NCI-H69 (cell line): ENCODE measurements at places on chromosomes 4 and X.

DNA sequence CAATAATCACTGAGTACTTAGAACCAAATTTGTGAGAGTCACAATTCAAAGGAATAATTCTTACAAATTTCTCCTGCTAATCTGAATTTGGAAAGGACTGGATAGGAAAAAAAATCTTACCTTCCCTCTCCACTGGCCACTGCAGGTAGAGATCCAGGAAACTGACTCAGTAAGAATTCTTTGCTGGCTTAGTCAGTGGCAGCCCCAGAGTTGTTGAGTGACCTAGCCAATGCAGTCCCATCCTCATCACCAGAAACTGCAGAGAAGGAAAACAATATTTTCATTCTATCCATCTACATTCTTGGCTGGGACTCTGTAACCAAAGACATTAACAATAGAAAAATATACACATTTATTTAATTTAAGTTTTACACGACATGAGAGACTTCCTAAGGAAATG lies 572.0 kb downstream of the ADGRL3 start:
- no peak for DNase-seq

DNA sequence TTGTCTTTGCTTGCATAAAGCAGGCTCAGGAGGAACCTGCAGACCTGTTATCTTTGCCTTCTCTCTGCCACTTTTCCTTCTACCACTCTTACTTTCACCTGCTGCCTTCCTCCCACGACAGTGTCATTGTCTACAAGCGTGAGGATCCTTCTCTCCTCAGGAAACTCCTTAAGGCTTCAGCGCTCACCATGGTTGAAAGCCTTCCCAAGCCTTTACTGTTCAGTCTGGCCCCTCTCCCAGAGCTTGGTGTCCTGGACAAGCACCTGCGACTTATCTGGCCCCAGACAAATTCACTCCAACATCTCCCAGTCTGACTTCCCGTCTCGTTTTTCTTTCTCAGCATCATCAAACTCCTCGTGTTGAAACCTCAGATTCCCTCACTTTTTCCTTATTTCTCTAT lies 31.0 kb downstream of the CC2D2A start:
- no peak for DNase-seq

DNA sequence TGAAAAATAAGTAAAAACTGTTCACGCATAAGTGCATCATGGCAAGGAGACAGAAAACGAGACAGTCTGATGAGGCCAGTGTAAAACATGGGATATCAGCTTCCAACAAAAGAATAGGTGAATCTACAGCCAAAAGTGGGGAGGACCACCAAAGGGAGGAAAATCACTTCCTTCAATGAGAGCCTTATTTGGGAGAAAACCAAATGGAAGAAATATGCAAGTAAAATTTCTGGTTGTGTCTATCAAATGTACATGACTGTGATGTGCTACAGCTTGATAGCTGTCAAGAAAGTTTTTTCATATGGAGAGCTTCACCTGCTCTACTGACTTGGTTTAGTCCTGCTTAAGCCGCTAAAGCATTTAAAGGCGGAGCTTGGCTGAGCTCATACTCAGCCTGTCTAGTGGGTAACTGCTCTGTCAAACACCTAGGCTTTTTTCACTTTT lies 66.2 kb downstream of the MAGEA1 start:
- DNase-seq: no peak

DNA sequence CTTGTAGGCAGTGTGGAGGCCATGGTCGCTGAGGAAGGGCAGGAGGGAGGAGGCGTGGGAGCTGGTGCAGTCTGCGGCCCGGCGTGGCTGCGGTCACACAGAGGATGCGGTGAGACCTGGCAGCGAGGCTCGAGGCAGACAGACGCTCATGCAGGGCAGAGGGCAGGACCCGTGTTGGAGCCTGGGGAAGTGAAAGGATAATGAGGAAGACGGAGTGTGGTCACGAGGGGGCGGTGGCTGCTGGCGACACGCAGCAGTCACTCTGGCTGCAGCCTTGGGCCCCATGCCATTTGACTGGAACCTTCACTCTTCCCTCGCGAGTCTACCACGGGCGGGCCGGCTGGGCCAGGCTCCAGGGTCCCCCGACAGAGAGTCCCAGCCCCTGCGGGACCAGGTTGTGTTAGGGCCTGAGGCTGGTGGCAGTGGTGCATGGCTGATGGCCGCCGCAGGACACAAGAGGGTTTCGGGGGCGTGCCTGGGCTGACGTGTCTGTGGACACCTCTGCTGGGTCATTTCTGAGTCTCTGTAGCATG lies 68.8 kb upstream of the HGFAC start:
- DNase-seq: no peak

- DNase-seq: peak; percentile 27
Observed at GRCh38 chr4:8391972-8392371, 48.6 kb downstream of the ACOX3 start.

GRCh38 chr4:110128029-110128428 lies 70.4 kb downstream of the ELOVL6 start:
- DNase-seq: no peak

DNA sequence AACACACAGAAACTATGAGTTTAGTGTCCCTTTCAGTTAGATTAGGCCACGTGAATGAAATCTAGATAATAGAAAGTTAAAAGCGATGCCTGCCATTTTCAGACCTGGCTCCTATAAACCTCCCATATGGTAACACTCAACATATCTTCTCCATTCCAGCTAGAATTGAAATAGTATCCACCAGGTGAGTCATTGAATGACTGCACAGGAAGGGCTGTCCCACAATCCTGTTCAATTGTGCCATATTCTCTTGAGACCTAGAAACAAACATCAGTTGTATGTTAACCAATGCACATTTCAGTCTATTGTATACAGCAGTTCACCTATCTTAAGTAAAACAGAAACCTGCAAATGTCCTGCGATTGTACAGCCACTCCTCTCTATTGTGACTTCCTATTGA lies 659.3 kb upstream of the SLIT2 start:
- DNase-seq: peak; percentile 30

GRCh38 chr4:78038704-78039103 lies 18.4 kb upstream of the FRAS1 start:
- no peak for DNase-seq

DNA sequence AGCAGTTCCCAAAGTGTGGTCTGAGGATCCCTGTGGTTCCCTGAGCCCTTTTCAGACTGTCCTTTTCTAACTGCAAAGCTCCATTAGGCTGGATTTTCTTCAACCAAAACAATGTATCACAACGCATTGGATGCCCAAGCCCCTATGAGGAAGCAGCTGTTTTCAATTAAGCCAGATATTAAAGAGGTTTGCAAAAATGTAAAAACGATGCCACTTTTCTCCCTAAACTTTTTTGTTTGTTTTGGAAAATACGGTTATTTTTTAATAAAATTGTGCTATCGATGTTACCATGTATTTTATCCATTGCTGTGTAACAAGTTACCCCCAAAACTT lies 170.4 kb upstream of the BCOR start:
- no peak for DNase-seq

- no peak for DNase-seq
Observed at GRCh38 chrX:70324326-70324725, 34.4 kb downstream of the KIF4A start.

- DNase-seq: no peak
Observed at GRCh38 chr4:32163125-32163524, 1443.0 kb downstream of the PCDH7 start.

DNA sequence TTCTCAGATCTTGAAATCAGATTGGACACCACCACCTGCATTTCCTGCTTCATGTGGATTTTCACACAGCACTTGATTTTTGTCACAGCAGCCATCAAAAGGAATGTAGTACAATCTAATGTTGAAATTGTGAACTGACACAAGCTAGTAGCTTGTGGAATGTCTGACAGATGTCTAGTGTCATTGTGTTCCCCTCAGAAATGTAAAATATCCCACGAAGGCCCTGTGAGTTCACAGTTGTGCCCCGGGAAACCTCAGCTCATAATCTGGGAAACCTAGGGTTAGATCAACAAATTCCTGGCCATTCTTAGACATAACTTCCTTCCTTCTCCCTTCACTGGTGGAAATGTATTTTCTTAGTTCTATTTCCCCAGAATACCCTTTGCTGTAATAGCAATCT lies 205.7 kb downstream of the AR start:
- DNase-seq: no peak

GRCh38 chr4:6500481-6501140 lies 28.2 kb upstream of the PPP2R2C start:
- DNase-seq: no peak
